HTR-8/SVneo (cell line): ENCODE measurements at places on chromosomes 5 and 9.
A peak's percentile ranks its signal among the peaks of the same experiment; 100 is the strongest.

DNA sequence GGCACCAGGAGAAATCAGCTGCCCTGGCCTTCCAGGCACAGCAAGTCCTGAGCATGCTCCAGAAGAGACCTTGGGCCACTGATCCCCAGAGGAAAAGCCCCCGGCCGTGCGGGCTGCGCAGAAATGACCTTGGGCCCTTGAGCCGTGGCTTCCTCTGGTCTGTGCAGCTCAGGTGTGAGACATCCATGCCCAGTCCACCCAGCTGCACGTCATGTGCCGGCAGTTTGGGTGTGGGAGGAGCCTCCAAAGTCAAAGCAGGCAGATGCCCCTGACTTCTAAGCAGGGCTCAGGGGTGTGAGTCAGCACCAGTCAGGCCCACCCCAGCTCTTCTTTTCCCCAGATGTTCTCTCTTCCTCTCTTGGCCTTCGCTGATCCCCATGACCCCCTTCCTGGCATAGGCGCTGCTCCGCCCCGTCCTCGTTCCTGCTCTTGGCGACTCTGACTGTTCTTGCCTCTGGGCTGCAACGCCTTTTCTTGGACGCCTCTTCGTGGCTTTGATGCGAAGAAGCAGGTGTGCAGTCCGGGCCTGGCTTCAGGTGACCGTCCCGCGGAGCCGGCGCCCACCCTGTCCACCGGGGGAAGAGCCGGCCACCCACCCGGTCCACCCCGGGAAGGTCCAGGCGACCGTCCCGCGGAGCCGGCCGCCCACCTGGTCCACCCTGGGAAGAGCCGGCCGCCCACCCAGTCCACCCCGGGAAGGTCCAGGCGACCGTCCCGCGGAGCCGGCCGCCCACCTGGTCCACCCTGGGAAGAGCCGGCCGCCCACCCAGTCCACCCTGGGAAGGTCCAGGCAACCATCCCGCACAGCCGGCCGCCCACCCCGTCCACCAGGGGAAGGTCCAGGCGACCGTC lies 5.9 kb upstream of the QSOX2 start:
- DNase-seq, result no peak

- no peak for DNase-seq
Measured at GRCh38 chr9:37273595-37273994, 148.9 kb upstream of the GRHPR start.

DNA sequence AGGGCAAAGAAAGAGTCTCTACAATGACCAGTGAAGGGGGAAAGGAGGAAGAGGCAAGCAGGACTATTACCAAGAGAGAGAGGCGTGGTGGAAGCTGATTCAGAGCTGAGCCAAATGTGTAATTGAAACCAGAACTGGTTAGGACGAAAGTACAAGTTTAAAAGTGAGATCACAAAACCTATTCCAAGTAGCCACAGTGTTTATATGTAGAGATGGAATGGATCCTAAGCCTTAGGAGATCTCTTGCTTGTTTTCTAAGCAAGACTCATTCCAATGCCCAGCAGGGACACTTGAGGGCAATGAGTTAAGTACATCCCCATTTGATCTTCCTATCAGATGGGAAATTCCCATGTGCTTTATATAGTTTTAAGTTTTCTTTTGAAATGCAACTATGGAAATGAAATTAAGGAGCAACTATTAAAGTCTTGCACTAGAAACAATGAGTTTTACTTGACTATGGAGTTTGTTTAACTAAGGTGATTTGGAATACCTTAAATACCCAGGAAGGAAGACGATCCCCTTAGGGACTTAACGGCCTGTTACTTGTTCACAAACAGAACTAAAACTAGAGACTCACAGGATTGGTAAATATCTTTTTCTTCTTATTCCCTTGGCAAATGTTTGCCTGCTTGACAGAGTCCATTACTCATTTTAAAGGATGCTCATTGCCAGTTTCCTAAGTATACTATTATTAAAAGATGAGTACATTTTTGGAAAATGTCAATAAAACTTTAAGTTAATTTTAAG lies 51.1 kb upstream of the SNX2 start:
- DNase-seq, result no peak

- DNase-seq, result peak; percentile 43
Measured at GRCh38 chr5:77560677-77561263, 68.7 kb upstream of the WDR41 start.

- no peak for DNase-seq
Measured at GRCh38 chr9:21770871-21771560, 31.4 kb upstream of the MTAP start.

DNA sequence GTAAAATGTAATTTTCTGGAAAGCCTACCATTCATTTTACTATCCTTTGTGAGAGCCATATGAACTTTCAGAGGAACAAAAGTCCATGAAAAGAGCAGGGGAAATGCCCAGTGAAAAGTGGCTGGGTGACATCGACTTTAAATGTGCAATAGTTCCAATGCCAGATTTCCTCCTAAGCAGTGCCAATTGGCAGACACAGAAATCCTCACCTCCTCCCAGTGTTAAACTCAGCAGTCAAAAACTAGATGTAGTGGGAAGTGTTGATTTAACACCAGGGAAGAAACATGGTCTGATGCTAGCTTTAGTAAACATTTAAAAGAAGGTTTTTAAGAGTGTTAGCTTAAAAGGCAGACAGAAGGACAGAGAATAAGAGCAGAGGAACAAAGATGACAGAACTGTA lies 2055.2 kb downstream of the MAT2B start:
- no peak for DNase-seq

GRCh38 chr9:83906144-83906543 lies 15.1 kb downstream of the KIF27 start:
- no peak for DNase-seq

- DNase-seq, result no peak
Measured at GRCh38 chr9:72986522-72987116, 33.8 kb upstream of the ALDH1A1 start.

DNA sequence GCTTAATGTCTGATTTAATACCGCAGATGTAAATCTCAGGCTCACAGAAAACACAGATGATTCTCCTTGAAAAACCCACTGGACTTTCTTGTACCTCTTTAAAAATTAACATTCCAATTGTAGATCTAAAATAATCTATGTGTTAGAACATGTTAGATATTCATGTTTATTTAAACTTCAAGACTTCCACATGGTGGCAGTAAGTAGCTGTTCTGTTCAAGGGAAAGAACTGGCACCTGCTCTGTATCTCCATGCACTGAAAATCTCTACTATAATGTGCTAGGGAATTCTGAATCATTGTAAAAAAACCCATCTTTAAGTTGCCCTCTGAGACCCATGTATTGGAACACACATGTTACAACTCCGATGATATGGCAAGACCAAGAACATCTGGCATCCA lies 366.9 kb downstream of the DMRTA1 start:
- DNase-seq, result peak; percentile 1

DNA sequence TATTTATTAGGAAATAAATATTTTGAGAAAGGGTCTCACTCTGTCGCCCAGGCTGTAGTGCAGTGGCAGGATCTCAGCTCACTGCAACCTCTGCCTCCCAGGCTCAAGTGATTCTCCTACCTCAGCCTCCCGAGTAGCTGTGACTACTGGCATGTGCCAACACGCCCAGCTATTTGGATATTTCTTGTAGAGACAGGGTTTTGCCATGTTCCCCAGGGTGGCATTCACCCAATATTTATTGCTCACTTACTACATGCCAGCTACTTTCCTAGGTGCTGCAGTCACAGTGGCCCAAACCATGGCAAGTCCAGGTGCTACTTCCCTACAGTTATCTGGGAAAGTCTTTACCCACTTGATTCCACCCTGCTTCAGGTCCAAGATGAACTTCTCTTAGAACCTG lies 8.3 kb upstream of the MED7 start:
- DNase-seq, result no peak

GRCh38 chr5:66354422-66354821 lies 210.3 kb downstream of the SREK1 start:
- no peak for DNase-seq

GRCh38 chr5:41722359-41722950 lies 147.8 kb downstream of the OXCT1 start:
- DNase-seq, result no peak

DNA sequence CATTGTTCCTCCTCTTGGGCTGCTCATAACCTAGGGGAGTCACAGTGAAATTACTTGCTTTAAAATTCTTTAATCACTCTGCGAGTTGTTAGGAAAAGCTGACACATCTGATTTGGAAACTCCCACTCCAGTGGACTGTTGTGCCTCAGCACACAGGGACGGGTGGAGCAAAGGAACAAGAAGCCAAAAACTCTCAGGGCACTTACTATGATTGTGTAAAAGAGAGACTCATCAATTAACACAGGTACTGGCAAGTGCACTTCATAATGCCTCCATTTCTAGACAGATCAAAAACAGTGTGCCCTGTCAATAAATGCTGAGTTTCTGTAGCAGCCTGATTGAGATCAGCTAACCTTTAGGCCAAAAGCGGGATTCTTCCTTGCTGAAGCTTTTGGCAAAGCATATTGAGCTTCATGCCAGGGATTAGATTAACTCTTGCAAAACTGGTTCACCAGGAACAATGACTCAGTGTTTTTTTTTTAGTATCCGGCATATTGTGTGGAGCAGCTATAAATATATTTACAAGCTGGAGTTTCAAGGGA lies 55.9 kb downstream of the TMC1 start:
- DNase-seq, result no peak

DNA sequence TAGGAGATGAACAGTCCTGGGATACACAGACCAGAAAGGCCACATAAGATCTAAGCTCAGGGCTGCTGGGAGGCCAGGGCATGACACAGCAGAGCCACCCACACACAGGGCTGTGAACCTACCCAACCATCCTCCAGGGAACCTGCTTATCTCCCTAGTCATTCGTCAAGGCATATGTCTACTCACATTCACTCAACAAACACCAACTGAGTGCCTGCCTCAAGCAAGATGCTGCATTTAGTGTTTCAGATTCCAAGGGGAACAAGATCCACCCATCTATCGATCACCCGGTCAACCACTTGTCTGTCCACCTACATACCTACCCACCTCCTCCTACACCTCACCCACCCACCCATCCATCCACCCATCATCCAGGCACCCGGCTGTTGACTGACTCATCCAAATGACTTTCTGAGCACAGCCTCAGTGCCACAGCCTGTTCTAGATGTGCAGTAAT lies 1.9 kb downstream of the DPM2 start:
- DNase-seq, result no peak

GRCh38 chr5:30838936-30839496 lies 354.5 kb upstream of the CDH6 start:
- DNase-seq, result no peak

GRCh38 chr9:30757723-30758122 lies 1626.7 kb upstream of the ACO1 start:
- no peak for DNase-seq

- DNase-seq, result no peak
Measured at GRCh38 chr5:149060325-149060724, 2.5 kb downstream of the SH3TC2 start.

- DNase-seq, result no peak
Measured at GRCh38 chr5:56019306-56020272, 24.8 kb upstream of the IL6ST start.

DNA sequence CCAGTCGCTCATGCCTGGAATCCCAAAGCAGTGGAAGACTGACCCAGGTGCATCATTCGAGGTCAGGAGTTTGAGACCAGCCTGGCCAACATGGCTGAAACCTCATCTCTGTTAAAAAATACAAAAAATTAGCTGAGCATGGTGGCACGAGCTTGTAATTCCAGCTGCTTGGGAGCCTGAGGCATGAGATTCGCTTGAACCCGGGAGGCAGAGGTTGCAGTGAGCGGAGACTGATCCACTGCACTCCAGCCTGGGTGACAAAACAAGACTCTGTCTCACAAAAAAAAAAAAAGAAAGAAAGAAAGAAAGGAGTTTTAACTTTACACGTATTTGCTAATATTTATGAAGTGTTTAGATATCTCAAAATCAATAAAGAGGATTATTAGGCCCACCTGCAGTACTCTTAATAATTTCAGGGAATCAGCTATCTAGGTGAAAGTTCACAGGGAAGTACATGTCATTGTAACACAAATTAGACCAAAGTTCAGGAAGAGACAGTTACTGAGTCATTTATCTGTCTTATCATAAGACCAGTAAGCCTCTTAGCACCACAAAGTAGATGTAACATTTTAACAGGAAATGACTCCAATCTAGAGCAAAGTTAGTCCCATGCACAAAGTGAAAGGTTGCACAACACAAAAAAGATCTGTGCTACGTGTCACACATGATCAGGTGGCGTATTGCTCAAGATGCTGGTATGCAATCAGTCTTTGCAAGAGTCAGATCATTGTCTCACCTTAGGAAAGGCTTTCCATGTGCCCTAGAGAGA lies 34.1 kb upstream of the PLIN2 start:
- peak; percentile 67 for DNase-seq

DNA sequence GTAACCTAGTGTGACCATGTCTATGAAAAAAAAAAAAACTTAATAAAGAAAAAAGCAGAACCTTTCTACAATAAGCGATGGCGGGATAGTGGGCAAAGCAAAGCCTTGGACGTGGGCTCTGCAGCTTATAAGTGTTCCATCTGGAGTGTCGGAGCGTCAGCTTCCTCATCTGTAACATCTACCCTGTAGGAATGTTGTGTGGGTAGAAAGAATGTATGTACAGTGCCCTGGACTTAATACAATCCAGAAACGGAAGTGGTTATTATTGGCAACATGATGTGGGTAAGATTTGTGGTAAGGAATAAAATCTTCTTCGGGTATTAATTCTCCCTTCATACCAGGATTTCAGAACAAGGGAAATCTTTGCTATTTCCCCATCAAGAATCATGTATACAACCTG lies 66.5 kb downstream of the SEMA5A start:
- no peak for DNase-seq

DNA sequence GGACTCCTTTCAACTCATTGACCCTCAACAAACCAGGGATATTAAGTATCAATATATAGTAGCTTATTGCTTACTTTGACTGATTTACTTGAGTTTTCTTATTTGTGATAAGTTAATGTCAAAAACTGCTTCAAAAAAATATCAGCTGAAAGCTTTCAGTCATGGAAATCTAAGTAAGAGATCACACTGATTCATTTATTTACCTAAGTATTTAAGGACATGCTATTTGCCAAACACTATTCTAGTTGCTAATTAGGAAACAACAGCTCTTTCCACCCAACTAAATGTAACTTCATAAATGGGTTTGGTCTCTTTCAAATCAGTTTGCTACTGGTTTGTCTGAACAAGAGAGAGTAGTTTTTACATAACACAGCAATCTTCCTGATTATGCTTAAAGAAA lies 48.2 kb downstream of the CHD1 start:
- no peak for DNase-seq

- no peak for DNase-seq
Measured at GRCh38 chr5:126482591-126482990, 59.4 kb downstream of the GRAMD2B start.

DNA sequence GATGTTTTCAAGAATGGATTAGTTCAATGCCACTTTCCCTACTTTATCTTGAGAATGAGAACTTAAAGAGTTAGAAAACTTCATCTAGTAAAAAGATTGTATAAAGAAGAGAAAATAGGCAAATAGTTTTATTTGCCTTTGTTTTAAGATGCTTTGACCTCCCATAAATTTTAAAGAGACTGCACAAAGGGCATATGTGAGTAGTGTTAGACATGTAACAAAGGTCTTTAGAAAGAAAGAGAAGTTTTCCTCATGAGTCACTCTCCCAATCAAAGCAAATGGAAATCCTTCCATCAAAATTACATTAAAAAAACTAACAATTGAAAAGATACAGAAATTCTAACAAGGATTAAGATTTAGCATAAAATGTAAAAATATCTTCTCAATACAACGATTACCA lies 381.8 kb upstream of the KIF2A start:
- DNase-seq, result no peak
